ENCODE measurements at places on chromosomes 3 and 15.

- no peak for DNase-seq
These were observed 3.5 kb upstream of the WDR72 start for GRCh38 chr15:53762916-53763315.

GRCh38 chr3:101870138-101870537, 20.8 kb downstream of the NFKBIZ start:
- DNase-seq, result peak; percentile 31

DNA sequence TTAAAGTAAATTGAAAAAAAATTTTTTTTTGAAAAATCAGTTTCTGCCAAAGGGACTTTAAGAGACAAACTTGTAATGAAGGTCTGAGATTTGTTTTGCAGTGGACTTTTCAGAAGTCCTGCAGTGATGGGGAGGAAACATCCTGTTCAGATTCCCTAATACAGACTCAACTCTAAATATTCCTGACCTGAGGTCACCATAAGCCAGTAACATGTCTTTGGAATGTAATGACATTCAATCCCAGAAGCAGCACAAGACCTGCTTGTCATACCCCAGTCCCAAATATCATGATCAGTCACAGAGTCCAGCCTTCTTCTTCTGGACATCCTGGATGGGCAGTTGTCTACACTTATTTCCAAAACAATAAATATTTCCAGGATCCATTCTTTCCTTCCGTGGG, 53.6 kb downstream of the TMEM39A start:
- no peak for DNase-seq

GRCh38 chr3:197226179-197226578, 72.2 kb downstream of the DLG1 start:
- no peak for DNase-seq

- peak; percentile 54 for DNase-seq
These were observed 207.7 kb upstream of the PDZRN3 start for GRCh38 chr3:73832426-73832825.

DNA sequence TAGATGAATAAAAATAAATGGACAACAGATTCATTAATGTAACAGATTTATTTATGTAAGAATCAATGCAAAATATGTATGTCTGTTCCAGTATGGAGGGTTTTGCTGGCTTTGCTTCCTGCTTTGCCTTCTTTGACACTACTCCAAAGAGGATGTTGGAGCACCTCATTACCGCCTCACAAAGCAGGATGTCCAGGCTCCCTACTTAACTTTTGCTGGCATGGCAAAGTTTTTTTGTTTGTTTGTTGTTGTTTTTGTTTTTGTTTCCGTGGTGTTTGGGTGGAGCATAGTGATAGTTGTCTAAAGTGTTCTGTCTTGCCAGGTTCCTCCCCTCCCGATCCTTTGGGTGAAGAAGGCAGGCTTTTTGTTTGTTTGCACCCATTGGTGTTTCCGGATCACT, 38.7 kb downstream of the DIPK2A start:
- no peak for DNase-seq

DNA sequence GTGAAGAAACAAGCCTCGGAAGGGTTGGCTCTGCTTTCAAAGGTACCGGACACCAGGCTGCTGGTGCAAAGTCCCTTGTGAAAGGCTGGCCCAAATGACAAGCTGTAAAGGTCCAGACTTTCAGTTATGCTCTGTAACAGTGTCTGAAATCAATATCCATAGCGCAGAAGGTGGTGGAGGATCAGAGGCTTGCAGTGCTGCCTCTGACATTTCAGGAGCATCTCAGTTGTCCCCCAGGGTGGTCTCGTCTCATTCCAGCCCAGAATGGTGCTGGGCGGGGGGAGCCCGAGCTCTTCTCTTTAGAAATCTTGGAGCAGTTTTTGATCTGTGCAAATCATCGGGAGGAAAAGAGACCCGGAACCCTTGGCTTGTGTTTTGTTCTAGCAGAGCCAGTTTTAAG, 402.3 kb upstream of the RGMA start:
- DNase-seq, result no peak

GRCh38 chr15:85044251-85044853, 62.7 kb downstream of the PDE8A start:
- peak; percentile 76 for DNase-seq

DNA sequence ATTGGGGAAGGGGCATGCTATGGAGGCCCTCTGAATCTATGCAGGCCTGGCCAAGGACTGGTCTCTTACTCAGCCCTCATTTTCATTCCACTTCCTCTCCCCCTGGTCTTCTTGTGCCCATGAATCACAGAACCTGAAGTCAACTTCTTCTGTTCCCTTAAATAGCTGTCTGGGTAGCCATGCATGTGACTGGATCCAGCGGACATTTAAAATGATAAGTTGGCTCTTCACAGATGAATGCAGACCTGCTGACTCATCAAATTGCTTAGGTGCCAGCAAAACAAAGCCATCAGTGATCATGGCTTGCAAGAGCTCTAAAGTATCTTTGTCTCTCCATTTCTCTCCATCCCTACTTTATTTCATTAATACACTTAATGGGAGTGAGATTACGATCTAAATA, 90.1 kb upstream of the CADPS start:
- peak; percentile 21 for DNase-seq

GRCh38 chr3:86413645-86414044, 577.3 kb downstream of the VGLL3 start:
- DNase-seq, result no peak

DNA sequence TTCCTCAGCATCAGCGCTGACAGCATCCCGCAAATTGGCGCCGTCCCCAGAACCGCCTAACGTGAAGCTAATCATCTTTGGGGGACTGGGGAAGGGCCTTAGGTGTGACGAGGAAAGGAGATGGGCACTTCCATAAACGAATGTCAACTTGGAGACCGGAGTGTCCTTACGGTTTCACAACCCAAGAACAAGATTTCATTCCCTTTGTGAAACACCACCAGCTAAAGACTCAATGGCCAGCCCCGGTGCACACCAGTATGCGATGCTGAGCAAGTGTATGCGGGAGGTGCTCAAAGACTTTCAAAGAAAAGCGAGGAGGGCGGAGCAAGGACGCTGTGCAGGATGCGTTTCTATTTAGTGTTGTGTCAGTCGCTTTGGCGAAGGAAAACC, 759 bp upstream of the TTBK2 start:
- DNase-seq, result peak; percentile 21

- no peak for DNase-seq
These were observed 94.7 kb downstream of the RAB11A start for GRCh38 chr15:65963911-65964482.

DNA sequence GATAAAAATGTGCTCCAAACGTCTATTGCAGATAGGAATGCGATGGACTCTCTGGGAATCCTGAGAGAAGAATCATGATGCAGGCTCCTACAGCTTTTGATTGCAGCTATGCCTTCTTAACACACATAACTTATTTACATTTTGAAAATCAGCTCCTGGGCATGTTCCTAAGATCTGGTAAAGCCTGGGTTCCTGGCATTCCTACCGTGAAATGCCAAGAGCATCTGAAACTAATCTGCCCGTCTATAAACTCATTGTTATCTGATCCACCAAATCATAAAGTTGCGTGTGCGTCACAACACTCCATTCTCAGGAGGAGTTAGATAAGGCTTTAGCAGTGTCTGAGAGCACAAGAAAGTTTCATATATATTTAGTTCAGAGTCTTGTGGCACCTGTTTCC, 79.0 kb upstream of the VGLL3 start:
- no peak for DNase-seq

DNA sequence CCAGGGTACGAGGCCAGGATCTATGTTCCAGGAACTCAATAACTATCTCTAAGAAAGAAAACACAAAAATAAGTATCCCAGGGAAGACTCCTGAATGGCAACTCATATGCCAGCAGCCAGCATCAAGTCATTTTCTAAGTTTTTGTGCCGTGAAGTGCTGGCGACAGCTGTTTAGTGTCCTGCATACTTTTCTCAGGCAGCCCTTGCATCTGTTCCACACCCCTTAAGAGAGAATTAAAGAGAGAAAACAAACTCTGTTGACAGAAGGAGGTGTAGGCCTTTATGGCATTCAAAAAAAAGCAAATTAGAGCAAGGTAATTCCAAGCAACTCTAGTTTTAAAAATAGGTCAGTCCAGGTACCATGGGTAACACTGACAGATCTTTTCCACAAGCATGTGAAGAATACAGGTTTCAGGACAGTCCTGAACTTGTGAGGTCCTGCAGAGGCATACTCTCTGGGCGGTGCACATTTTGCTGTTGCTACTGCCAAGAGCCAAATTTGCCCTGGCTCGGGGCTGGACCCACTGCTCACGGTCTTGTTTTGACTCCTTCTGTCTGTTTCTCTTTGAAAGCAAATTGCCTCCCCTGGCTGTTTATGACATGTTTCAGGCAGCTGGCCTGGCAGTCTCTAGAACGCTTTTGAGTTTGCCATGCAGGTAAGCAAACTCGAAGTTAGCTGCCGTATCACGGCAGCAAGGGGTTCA, 252.1 kb upstream of the ADAMTS9 start:
- DNase-seq, result no peak

GRCh38 chr3:50090984-50091383, 2.3 kb downstream of the RBM5 start:
- DNase-seq, result no peak

DNA sequence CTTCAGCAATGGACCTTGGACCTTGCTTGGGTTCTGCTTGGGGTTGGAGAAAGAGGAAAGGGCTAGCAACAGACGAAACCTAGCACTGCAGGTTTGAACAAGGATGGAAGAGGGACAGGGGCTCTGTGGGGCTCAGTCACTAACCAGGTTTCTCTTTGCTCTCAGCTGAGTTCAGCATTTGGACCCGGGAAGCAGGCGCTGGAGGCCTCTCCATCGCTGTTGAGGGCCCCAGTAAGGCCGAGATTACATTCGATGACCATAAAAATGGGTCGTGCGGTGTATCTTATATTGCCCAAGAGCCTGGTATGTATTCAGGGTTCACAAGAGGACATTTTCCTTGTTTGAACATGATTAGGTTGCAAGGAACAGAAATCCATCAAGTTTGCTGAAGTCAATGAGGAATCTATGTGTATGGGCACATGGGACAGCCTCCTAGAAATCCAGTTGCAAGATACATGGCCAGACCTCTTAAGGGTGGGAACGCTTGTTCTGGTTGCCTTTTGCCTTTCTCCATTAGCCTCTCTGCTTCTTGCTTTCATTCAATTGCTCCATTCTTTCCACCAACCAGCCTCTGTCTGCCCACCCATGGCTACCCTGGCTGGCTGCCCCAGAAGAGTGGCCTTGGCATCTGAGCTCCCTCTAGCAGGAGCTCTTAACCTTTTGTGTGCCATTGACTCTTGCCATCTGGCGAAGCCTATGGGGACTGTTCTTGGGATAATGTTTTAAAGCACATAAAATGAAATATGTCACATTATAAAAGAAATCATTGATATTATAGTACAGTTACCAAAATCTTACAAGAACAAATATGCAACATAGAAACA, 55.9 kb downstream of the DNASE1L3 start:
- no peak for DNase-seq

DNA sequence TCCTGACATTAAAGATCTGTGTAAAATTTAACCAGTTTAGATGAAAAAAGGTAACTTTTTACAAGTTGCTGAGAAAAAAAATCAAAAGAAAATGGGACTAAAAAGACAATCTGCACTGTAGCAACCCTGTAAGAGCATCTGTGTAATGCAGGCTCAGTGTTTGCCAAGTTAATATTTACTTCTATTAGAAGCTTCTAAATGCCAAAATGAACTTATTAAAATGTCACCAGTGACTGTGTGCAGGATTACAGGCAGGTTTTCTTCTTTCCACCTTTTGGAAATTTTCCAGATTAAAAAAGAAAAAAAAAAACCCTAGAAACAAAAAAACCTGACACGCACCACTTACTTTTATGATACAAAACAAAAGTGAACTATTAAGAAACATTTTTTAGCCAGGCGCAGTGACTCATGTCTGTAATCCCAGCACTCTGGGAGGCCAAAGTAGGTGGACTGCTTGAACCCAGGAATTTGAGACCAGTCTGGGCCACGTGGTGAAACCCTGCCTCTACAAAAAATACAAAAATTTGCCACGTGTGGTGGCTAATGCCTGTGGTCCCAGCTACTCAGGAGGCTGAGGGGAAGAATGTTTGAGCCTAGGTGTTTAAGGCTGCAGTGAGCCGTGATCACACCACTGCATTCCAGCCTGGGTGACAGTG, 87.2 kb downstream of the TJP1 start:
- peak; percentile 43 for DNase-seq

GRCh38 chr3:18238746-18239331, 186.3 kb downstream of the SATB1 start:
- no peak for DNase-seq

- DNase-seq, result no peak
These were observed 4.0 kb downstream of the CYP8B1 start for GRCh38 chr3:42871592-42872196.

GRCh38 chr3:195059006-195059350, 212.0 kb downstream of the XXYLT1 start:
- no peak for DNase-seq

GRCh38 chr15:97547381-97547780, 413.1 kb upstream of the ARRDC4 start:
- no peak for DNase-seq

GRCh38 chr15:53758412-53758811, 1.1 kb downstream of the WDR72 start:
- DNase-seq, result no peak

DNA sequence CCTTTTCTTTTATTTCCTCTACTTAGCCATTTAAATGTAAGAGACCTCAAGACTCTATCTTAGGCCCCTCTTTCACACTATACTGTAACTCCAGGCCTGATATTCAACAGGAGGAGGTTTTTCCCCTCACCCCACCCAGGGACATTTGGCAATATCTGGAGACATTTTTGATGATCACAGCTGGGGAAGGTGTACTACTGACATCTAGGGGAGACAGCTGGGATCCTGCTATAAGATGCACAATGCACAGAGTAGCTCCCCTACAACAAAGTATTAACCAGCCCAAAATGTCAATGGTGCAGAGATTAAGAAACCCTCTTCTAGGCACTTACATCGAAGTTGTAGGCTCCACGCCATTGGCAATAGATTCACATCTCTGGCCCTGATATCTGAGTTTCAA, 517.5 kb upstream of the UBE2E2 start:
- peak; percentile 12 for DNase-seq

- no peak for DNase-seq
These were observed 430.3 kb upstream of the PDZRN3 start for GRCh38 chr3:74055061-74055460.

DNA sequence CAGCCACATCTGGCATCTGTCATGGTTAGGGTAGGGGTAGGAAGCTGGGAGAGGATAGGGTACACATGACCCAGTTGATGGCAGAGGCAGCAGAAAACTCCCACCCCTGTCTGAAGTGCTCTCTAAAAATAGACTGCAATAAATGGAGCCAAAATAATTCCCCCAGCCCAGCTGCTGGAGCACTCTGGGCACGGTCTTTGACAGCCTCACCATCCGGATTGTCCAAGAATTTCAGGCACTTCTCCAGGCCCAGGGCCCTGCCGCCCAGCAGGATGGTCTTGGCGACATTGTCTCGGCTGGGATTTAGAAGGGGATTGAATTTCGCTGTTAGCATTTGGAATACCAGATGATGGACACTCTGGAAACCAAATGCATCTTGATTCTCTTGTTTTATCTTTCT, 103.7 kb downstream of the IQSEC1 start:
- no peak for DNase-seq

- DNase-seq, result peak; percentile 47
These were observed 10.5 kb upstream of the BUB1B start for GRCh38 chr15:40150163-40150925.

- peak; percentile 4 for DNase-seq
These were observed 459 bp upstream of the ADCY5 start for GRCh38 chr3:123449102-123449996.
